ENCODE measurements at places on chromosomes 2 and 18. TPM values are rescaled to one million over a fixed set of nuclear protein-coding genes. Genes with fewer than 3 reads are reported as not detected.

Gene MARCO
- under 0.01 TPM for total RNA-seq

DNA sequence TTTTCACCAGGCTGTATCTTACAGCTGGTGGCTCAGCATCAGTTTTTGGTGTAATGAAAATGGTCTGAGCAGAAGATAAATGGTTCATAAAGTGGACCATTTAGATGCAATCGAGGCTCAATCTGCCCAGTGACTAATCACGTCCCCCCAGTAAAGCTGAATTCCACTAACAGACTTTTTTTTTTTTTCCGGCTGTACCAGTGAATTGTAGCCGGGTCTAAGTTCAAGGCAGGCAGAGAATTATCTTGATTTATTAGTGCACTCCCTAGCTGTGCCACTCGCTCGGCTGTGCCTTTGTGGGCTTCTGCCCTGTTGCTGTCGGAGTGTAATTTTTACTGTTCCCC lies 215.1 kb upstream of the POU3F3 start:
- no peak for DNase-seq

DNA sequence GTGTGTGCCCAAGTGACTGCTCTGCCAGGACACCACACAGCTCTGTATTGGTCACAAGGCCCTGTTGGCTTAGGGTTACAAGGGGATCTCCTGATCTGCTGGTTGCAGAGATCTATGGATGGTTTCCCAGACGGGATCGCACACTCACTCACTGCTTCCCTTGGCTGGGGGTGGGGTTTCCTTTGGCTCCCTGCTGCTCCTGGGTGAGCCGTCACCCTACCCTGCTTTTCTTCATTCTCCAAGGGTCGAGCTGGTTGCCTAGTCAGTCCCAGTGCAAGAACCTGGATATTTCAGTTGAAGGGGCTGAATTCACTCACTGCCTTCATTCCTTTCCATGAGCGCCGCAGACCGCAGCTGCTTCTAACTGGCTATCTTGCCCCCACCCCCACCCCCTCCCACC lies 56.3 kb downstream of the GTF3C3 start:
- no peak for DNase-seq

- no peak for DNase-seq
Observed at GRCh38 chr2:170155022-170155722, 22.8 kb upstream of the MYO3B start.

- DNase-seq: no peak
Observed at GRCh38 chr2:201228271-201228911, 31.9 kb upstream of the CASP8 start.

Gene INHBB
- 3.3 TPM for total RNA-seq

Measured in frontal cortex (tissue), 4 donors.